ENCODE measurements at places on chromosomes 7 and 10.

DNA sequence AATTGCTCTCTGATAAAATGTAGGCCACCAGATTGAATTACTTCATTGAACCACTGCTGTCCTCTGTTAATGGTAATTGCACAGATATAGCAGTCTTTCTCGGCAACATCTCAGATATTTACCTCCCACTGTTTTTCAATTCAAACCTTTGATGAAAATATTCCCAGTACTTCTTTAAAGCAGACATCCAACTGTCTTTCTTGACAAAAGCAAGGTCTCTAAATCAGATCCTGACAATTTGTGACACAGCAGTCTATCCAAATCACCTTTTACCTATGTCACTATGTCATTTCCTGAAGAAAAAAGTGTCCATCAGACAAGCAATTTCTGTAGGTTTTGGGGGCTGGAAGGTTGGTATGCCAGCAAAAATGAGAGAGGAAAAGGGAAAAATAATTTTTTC is 555.7 kb downstream of the AUTS2 start:
- no peak for DNase-seq

DNA sequence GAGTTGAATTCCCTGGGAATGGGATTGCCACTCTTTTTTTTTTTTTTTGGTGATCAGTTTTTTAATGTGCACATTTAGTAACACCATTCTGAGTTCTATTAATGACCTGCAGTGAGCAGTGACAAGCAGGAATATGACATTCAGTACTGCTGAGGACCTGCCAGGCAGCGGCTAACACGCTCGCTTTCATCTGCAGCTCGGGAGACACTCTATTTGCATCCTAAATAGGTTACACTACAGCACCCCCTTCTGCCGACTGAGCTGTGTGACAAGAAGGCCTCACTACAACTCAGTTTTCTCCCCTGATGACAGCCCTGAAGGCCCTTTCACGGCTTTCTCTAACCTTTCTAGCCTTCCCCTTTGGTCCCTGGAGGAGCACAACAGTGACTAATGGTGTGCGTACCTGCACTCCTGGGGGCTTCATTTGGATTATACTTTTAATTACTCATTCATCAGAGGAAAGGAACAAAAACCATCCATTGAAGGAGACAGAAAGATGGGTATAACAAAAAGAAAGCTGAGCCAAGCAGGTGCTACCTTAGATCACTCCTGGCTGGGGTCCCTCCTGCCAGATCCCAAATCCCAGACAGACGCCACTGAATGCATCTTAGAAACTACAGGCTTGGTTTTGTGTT is 872.4 kb downstream of the LRMDA start:
- DNase-seq = peak; percentile 10

DNA sequence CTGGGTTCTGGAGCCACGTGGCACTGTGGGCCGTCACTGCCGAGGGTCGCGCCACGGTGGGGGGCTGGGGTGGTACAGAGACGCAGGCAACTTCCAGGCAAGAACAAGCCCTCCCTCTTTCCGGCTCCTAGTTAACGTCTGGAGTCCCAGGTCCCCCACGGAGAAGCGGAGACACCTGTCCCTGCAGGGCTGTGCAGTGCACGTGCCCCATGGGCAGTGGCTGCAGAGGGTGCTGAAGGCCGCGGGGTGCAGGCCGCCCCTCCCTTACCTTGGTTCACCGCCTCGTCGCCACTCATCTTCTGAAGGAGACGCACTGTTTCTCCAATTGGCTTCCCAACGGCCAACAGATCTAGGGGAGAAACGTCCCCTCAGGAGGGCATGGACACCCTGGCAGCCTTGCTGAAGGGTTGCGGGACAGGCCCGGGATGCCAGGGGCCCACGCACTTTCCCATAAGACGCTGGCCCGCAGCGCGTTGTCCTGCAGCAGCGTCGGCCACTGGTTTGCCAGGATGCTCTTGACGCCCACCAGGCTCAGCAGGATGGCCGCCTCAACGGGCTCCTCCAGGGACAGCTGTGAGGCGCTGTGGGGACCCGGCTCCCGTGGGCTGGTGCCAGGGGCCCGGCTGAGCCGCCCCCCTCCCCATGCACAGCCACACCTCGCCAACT is 24.3 kb upstream of the NKX6-2 start:
- DNase-seq = no peak

DNA sequence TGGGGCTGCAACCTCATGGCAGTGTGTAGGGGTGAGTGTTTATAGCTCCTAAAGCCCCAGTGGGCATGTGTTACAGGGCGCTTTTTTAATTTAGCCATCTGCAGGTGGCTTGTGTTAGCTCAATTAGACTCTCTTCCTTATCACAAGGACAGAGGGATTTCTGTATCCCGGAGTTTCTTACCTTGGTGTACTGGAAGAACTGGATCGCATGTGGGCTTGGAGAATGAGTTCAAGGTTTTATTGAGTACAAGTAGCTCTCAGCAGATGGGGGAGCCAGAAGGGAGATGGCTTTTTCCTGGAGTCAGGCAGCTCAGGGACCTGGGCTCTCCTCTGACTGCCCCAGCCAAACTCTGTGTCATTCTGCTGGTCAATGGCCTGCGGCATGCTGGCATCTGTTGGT is 153.5 kb upstream of the C7orf33 start:
- DNase-seq = no peak

DNA sequence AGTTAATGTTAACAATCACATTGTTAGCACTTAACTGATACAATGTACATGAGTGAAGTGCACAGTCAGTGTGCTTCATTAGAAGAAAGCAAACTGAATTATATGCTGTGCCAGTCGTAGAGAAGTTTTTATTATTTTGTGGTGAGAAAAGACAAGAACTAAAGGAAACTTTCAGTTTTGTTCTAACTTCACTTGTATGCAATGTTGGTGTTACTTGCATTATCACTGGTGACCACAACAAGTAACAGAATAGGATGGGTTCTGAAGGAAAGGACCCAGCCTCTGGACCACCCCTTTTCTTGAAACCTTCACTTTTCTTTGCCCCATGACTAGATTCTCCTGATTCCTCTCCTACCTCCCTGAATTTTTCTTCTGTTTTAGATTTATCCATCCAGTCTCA is 123.3 kb upstream of the GAD2 start:
- DNase-seq = no peak

GRCh38 chr10:35652824-35653223 is 10.7 kb upstream of the FZD8 start:
- no peak for DNase-seq

DNA sequence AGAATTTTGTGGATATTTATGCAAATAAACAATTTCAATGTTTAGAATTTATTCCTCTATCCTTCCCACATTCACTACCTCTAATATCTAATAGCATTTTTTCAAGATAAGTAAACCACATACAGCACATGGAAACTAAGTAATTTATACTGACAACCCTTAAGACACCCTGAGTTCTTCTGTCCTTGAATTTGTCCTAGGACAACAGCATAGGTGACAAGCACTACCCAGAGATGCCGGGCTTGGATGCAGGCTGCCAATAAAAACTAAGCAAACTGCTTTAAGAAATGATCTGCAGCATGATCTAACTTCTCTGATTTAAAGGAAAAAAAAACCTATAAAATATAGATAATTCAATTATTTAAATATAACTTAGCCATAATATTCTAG is 22.7 kb downstream of the NT5C3A start:
- DNase-seq = no peak

DNA sequence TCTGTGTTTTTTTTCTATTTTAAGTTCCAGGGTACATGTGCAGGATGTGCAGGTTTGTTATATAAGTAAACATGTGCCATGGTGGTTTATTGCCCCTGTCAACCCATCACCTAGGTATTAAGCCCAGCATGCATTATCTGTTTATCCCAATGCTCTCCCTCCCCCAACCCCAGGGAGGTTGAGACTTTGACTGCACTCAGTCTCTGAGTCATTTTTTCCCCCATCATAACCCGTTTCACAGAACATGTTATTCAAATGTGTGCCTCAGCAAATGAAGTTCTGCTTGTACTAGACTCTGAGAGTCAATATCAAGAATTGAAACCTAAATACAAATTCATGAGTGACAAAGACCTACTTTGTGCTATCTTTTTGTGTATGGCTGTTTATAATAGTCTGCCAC is 70.0 kb upstream of the CYP26C1 start:
- DNase-seq = no peak

GRCh38 chr7:140902303-140902953 is 22.3 kb downstream of the BRAF start:
- DNase-seq = peak; percentile 57

DNA sequence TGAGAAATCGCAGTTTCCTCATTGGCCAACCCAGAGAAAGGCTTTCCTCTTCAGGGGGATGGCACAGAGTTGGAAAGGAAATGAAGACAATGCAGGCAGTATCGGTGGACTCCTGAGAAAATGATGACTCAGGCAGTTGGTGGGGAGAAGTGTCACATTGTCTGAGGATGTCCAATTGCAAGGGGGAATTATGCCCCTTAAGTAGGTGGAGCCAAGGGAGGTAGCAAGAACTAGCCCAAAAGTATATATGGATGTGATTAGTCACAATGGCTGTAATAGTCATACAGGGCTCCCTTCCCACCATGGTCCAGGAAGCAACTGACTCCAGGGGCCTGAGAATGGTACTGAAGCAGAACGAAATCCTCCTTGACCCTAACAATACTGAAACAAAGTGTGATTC is 58.3 kb upstream of the EGFR start:
- no peak for DNase-seq

- peak; percentile 53 for DNase-seq
Observed at GRCh38 chr7:50166997-50167965, 74.2 kb upstream of the ZPBP start.

DNA sequence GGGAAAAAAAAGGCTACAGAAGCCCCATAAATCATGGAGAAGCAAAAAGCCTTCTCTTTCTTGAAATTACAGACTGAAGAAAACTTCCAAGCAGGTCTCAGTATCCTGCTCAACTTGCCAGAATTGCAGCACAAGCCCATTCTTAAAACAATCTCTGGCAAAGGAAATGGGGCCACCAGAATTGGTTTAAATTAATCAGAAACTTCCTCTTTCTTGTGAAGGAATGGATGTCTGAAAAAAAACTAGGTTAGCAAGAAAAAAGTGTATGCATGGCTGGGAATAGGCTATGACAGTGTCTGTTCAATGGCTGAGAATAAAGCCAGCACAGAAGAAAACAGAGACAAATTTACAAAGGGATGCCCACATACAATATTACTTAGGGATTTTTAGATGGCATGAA is 59.1 kb downstream of the TFEC start:
- DNase-seq = no peak

DNA sequence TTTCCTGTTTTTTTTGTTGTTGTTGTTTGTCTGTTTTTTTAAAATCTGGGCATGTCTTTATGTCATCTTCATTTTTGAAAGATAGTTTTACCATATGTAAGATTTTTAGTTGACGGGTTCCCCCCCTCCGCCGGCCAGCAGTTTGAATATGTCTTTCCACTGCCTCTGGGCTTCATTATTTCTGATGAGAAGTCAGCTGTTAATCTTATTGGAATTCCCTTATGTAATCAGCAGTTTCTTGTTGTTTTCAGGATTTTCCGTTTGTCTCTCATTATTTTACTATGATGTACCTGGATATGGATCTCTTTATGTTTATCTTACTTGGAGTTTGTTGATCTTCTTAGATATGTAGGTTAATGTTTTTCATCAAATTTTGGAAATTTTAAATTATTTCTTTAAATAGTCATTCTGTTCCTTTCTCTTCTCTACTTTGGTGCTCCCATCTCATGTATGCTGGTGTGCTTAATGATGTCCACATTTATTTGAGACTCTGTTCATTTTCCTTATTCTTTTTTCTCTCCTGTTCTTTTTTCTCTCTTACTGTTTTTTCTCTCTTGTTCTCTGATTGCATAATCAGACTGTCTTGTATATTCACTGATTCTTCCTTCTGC is 9.7 kb downstream of the EXOC6 start:
- no peak for DNase-seq

GRCh38 chr10:61942604-61943461 is 41.3 kb downstream of the ARID5B start:
- DNase-seq = no peak

DNA sequence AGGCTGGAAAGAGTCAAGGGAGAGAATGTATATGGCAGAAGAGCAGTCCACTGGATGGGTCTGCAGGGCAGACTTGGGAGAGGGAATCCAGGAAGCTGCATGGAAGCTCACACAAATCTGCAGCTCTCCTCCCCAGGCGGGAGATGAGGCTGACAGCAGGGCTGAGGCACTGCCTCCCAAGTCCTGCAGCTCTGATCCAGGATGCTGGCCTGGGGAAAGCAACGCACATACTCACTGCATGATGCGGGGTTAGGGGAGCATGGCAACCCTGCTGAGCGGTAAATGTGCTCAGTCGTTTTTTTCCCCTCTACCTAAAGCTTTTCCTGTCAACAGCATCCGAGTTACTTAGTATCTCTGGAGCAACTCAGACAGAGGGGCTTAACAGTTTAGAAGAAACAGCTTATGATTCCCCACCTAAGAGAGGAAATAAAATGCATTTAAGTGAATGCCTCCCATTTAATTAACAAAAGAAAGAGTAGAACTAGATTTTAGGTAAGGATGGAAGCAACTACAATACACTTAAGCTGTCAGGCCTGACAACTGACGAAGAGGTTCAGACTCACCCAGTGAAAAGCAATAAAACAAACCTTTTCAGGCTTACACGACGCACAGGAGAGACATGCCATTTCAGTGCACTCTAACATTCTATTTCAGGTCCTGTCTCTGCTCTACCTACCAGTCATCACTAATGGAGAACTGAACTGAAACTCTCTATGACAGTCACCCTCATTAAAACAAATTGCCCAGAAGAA is 37.0 kb downstream of the CHCHD3 start:
- DNase-seq = no peak

- no peak for DNase-seq
Observed at GRCh38 chr10:92929896-92930295, 81.6 kb downstream of the EXOC6 start.

DNA sequence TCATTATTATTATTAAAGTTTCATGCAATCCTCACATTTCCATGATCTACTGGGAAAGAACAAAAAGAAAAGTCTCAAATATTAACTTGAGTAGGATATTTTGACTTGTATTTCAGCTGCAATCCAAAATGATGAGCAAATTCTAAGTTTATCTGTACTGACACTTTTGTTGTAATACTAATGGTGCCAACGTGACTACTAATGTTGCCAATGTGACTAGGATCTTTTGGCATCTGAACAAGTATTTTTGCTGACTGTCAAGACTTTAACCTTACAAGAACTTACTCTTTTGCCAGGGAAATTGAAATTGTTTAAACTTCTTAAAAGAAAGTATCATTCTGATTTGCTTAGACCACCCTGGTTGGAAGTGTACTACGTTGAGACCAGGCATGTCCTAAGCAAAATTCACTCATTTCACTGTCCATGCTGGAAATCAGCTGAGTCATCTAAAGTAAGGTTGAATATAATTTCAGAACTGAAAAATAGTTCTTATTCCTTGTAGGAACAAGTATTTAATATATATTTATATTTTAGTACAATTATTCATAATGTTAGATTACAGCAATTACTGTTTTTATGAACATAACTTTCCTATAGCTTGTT is 78.5 kb upstream of the LYZL1 start:
- no peak for DNase-seq

DNA sequence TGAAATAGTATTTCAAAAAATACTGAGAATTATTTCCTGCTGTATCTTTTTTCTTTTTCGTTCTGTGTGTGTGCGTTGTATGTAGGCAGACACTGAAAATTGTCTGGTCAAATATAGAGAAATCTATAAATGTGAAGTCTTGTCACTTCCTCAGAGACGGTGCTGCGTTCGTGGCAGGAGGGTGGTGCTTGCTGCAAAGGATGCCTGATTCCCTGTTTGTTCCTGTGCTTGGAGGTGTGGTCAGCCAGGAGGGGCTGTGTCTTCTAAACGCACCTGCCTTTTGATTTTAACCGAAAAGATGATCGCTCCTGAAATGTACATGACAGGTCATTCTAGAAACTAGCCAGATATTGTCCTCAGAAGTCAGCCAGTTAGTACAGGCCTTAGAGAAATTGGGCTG is 32.5 kb upstream of the PRKAR1B start:
- no peak for DNase-seq

All from CD8-positive, alpha-beta T cell (primary cell).